ENCODE measurements at places on chromosomes 12 and 14. TPM values are rescaled to one million over a fixed set of nuclear protein-coding genes. Genes with fewer than 3 reads are reported as not detected.
A peak's percentile ranks its signal among the peaks of the same experiment; 100 is the strongest.

DNA sequence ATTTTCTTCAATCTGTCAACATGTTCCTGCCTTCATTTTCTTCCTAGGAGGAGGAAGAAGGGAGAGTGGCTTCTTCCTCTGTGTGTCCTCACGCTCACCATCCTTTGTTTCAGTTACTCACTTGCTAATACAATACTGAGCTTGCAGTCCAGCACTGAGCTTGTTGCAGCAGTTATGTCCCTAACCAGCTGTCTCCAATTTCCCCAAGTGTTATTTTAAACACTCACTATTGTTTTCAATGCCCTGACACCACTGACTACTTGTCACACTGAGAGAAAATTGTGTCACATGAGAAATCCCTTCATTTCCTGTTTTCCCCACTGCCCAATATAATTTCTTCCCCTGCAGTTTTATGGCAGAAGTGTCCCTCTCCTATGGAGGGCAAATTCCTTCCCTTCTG is 53.4 kb downstream of the HSD17B6 start:
- peaks cover 33% of the 10 kb centered on the region for H3K27me3 ChIP-seq
- no peaks in the 10 kb centered on the region for H3K36me3 ChIP-seq
- no peak overlapping the region for H3K4me3 ChIP-seq

GRCh38 chr12:52311285-52311648 is 9.9 kb downstream of the KRT83 start:
- DNase-seq = no peak
- no peak overlapping the region for H3K27ac ChIP-seq
- H3K4me3 ChIP-seq = no peak overlapping the region
- H3K36me3 ChIP-seq = no peaks in the 10 kb centered on the region
- peaks cover 24% of the 10 kb centered on the region for H3K4me1 ChIP-seq

- H3K4me3 ChIP-seq = peak overlapping the region; percentile 72
- H3K4me1 ChIP-seq = peaks cover 29% of the 10 kb centered on the region
- no peak for DNase-seq
- H3K36me3 ChIP-seq = peaks cover 6% of the 10 kb centered on the region
These were observed 194.9 kb downstream of the DUSP6 start for GRCh38 chr12:89157413-89157812.

GRCh38 chr14:22866874-22867273 is 4.7 kb upstream of the LRP10 start:
- H3K27me3 ChIP-seq = peaks cover 3% of the 10 kb centered on the region
- no peak overlapping the region for H3K4me3 ChIP-seq
- no peak for DNase-seq
- peaks cover 8% of the 10 kb centered on the region for H3K4me1 ChIP-seq

DNA sequence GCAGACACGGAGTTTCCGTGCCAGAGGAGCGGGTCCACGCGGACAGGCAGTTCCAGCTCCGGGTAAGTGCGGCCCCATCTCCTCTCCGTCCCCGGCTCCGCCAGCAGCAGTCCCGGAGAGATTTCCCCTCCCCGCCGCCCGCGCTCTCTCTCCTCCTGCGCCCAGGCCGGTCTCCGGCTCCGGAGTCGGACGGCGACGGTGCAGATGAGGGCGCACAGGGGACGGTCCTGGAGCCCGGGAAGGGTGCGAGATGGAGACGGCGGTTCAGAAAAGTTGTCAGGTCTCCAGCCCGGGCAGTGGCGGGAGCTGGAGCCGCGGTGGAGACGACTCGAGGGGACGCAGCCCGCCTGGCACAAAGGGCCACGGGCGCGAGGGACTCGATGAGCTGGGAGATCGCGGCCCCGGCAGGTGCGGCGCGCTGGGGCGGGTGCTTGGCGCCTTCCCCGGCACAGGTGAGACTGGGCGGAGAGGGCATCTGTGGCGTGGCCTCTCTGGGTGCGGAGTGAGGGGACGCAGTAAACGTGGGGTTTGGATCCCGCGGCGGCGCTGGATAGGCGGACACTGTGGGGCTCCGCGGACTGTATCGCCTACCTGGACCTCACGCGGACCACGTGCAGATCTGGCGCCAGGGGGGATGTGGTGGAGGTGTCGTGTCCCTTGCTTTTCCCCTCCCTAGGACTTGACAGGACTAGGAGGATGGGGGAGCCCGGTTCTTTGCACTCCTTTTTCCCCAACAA is 1540.3 kb upstream of the TMEM132C start:
- no peaks in the 10 kb centered on the region for H3K36me3 ChIP-seq
- H3K4me3 ChIP-seq = no peak overlapping the region
- peaks cover 12% of the 10 kb centered on the region for H3K27me3 ChIP-seq
- no peaks in the 10 kb centered on the region for H3K4me1 ChIP-seq
- no peak for DNase-seq

DNA sequence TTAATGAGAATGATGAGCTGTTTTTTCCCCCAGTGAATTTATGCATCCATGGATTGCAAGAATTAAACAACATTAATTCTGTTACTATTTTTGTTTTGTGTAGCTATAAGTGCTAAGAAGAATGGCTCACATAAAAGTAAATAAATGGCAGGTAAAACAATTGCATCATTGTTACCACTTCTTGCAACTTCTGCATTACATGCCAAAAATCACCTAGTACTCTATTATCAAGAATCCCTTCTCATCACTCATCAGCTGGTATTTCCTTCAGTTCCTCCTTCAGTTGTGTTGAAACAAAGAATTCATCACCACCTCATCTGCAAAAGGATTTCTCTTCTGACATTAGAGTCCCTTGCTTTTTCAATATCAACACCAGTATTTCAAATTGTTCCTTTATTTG is 773 bp downstream of the A2M start:
- no peak for DNase-seq
- H3K27ac ChIP-seq = no peak overlapping the region
- H3K36me3 ChIP-seq = no peaks in the 10 kb centered on the region
- no peaks in the 10 kb centered on the region for H3K27me3 ChIP-seq

- H3K27me3 ChIP-seq = no peaks in the 10 kb centered on the region
- no peak for DNase-seq
- H3K4me3 ChIP-seq = no peak overlapping the region
- H3K36me3 ChIP-seq = peaks cover 12% of the 10 kb centered on the region
- peaks cover 20% of the 10 kb centered on the region for H3K4me1 ChIP-seq
These were observed 23.2 kb downstream of the PCNX4 start for GRCh38 chr14:60114881-60115280.

- no peaks in the 10 kb centered on the region for H3K27me3 ChIP-seq
- H3K4me3 ChIP-seq = peak overlapping the region; percentile 40
- H3K36me3 ChIP-seq = peaks cover 37% of the 10 kb centered on the region
- H3K27ac ChIP-seq = peak overlapping the region; percentile 25
- H3K4me1 ChIP-seq = peaks cover 20% of the 10 kb centered on the region
- DNase-seq = no peak
These were observed 328.0 kb upstream of the ATP2B1 start for GRCh38 chr12:90036637-90037036.

DNA sequence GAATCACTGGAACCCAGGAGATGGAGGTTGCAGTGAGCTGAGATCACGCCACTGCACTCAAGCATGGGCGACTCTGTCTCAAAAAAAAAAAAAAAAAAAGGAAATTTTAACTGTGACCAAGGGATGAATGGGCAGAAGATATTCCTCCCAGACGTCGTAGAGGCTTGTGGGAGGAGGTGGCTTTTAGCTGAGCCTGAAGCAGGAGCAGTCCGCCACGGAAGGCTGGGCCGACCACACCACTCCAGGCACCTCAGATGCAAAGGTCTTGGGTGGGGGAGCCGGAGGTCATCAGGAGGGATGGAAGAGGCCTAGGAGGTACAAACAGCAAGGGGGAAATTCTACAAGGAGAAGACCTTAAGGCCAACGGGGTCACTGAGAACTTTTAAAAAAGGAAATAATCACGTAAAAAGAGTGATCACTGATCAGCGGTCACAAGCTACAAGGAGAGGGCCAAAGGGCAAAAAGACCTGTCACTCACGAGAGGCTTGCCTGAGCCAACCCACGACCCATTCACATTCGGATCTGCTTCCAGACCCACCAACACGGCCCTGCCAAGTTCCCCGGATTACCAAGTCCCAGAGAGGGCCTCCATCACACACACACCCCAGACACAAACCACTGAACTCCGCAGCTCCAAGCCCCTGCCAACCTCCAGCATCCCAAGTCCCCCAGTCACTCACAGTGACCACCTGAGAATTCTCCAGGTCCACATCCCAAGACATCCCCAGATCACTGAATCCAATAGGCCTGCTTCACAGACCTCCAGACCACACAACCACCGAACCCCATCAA is 3.5 kb downstream of the ZNF605 start:
- peaks cover 21% of the 10 kb centered on the region for H3K4me1 ChIP-seq
- H3K27ac ChIP-seq = no peak overlapping the region
- no peak for DNase-seq
- H3K27me3 ChIP-seq = no peaks in the 10 kb centered on the region
- H3K4me3 ChIP-seq = no peak overlapping the region
- H3K36me3 ChIP-seq = peaks cover 27% of the 10 kb centered on the region

DNA sequence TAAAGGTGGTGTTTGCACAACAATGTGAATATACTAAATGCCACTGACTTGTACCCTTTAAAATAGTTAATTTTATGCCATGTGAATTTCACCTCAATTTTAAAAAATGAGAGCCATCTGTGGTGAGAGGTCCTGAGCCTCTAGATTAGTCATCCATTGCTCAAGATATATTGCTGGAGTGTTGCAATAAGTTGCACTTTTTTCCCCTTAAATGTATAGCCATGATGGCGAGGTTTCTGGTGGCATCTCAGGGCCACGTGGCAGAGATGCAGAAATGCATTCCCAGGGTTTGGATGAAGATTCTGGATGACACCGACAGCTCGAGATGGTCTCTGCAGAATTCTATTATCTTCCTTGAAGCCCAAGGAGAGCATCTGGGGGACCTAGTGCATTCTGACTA is 153.7 kb downstream of the AACS start:
- H3K4me1 ChIP-seq = peaks cover 4% of the 10 kb centered on the region
- no peaks in the 10 kb centered on the region for H3K36me3 ChIP-seq
- H3K27ac ChIP-seq = no peak overlapping the region
- DNase-seq = no peak

GRCh38 chr12:3225154-3225795 is 148.1 kb downstream of the TSPAN9 start:
- no peak overlapping the region for H3K27ac ChIP-seq
- no peak overlapping the region for H3K4me3 ChIP-seq
- no peaks in the 10 kb centered on the region for H3K27me3 ChIP-seq
- no peaks in the 10 kb centered on the region for H3K4me1 ChIP-seq
- no peaks in the 10 kb centered on the region for H3K36me3 ChIP-seq

DNA sequence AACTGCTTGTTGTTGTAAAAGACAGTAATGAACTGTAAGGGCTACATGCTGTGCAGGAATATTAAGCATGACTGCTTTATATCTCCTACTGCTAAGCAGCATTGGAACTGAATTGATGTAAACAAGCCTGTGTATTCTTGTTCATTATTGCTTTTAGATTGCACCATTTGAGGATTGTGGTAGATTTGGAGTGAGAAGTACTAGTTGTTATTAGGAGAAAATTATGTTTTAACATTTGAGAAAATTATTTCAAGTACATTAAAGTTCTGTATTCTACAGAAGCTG is 212.7 kb downstream of the ERC1 start:
- no peak overlapping the region for H3K4me3 ChIP-seq
- no peak for DNase-seq
- H3K27ac ChIP-seq = no peak overlapping the region
- peaks cover 5% of the 10 kb centered on the region for H3K4me1 ChIP-seq
- no peaks in the 10 kb centered on the region for H3K27me3 ChIP-seq
- H3K36me3 ChIP-seq = no peaks in the 10 kb centered on the region

GRCh38 chr14:52275372-52275771 is 7.9 kb downstream of the PTGDR start:
- H3K36me3 ChIP-seq = peaks cover 9% of the 10 kb centered on the region
- no peak for DNase-seq
- H3K27me3 ChIP-seq = no peaks in the 10 kb centered on the region
- H3K4me1 ChIP-seq = peaks cover 62% of the 10 kb centered on the region
- H3K27ac ChIP-seq = peak overlapping the region; percentile 94

DNA sequence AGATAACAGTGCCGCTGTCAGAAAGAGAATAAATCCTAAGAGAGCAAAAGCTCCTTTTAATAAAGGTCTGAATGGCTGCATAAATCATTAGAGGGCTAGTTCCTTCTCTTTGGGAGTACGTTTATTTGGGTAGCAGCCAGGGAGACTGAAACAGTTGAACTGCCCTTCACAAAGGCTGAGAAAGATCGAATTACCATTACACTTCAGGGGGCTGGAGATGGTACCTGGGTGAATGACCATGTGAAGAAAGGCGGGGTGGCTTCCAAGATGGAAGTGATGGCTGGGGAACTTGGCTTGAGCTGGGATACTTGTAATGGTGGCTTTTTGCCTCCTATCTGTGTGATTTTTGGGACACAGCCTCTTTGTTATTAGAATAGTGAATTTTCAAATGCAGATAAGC is 1.7 kb upstream of the FGD4 start:
- DNase-seq = no peak
- no peaks in the 10 kb centered on the region for H3K36me3 ChIP-seq
- H3K4me3 ChIP-seq = no peak overlapping the region

GRCh38 chr14:68592948-68593556 is 199.8 kb downstream of the ZFP36L1 start:
- H3K4me1 ChIP-seq = peaks cover 12% of the 10 kb centered on the region
- H3K4me3 ChIP-seq = no peak overlapping the region
- DNase-seq = no peak
- no peak overlapping the region for H3K27ac ChIP-seq
- no peaks in the 10 kb centered on the region for H3K36me3 ChIP-seq

- H3K27me3 ChIP-seq = peaks cover 15% of the 10 kb centered on the region
- peaks cover 7% of the 10 kb centered on the region for H3K4me1 ChIP-seq
- DNase-seq = no peak
- no peak overlapping the region for H3K4me3 ChIP-seq
These were observed 323.1 kb downstream of the CACNA1C start for GRCh38 chr12:2375871-2376270.

GNB3 gene
- total RNA-seq = not detected

SERPINA9 gene
- not detected for total RNA-seq

OTX2 gene
- total RNA-seq = not detected

RARG gene
- 13.3 TPM for total RNA-seq

MVK gene
- 23.1 TPM for total RNA-seq

AQP5 gene
- total RNA-seq = not detected

POTEM gene
- total RNA-seq = not detected

GTF2A1 gene
- 31.5 TPM for total RNA-seq
